ENCODE measurements at places on chromosomes 2 and 18.

- no peak for DNase-seq
Measured at GRCh38 chr2:78718024-78718423, 307.5 kb upstream of the REG3G start.

DNA sequence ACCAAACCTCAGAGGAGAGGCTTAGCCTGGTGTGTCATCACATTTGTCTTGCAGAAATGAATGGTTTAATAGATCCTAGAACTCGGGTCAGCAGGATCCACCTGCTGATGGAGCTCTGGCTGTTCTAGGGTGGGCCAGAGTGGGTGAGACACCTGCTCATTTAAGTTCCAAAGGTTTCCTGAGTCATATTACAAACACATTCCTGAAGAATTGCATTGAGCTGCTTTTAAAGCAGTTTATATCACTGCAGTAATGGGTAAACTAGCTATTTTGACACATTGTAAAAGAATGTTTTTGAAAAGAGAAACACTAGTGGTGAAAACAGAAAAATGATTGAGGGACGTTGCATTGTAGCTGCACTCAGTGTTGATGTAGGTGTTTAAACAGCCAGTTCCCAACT lies 175.3 kb upstream of the TCF4 start:
- DNase-seq: no peak

GRCh38 chr2:62147610-62148301 lies 48.2 kb upstream of the B3GNT2 start:
- no peak for DNase-seq

DNA sequence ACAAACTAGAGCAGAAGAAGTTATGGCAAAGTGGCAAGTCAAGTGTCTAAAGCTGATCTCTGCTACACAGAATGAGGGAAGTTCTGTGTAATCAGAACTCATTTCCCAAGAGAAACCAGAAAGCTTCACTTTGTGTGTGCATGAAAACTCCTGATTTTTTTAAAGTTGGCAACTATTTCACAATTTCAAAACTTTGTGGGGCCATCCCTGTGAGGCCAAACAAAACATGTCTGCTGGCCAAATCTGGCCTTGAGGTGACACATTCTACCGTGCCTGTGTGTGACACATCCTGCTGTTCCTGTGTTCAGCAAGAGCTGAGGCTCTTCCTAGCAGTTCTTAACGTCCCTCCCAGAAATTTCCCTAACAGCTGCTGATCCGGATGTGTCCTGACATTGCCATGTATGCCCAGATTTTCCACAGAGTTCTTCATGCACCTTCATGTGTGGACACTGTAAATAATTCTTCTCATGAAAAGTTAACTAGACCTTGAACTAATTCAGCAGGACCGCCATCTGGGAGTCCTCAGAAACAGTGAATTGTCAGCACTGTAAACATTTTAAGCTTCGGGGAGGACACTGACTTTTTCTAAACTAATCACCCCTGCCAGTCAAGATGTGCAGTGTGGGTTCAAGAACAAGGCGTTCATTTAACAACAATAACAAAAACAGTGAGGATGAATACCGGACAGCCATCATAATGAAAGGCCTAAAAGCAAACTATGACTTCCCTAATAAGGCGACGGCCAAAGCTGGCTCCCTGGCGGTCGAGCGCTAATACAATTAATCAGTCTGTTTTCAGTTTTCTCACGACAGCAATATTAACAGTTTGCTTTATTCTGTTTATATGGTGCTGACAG lies 99.0 kb downstream of the PLEKHM3 start:
- no peak for DNase-seq

- DNase-seq: no peak
Measured at GRCh38 chr2:183037074-183037552, 1.1 kb downstream of the NCKAP1 start.

DNA sequence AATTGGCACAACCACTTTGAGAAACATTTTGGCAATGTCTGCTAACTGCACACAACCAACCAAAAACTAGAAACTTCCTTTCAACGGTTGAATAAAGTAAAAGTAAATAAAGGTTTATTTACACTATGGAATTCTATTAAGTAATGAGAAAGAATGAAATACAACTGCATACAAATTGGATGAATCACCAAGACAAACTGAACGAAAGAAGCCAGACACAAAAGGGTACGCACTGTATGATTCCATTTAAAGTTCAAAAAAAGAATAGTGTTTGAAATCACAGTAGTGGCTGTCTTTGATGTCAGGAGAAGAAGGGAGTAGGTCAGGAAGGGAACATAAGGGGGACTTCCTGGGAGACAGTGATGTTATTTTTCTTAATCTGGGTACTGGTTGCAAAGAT lies 46.5 kb upstream of the SULT1C3 start:
- DNase-seq: no peak

DNA sequence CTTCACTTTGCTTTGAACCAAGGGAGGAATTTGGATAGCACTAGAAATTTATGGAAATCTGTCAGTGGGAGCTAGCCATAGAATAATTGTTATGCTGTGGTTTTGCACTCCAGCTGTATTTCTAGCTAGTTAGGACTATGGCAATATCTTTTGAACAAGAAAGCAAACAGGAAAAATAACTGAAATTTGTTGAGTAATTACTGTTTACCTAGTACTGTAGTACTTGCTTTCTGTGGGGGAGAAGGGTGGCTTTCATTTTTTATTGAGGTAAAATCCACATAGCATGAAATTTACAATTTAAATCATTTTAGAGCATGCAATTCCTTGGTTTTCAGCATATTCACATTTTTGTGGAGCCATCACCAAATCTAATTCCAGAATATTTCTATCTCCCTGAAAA lies 28.4 kb downstream of the MBD5 start:
- DNase-seq: no peak

- DNase-seq: no peak
Measured at GRCh38 chr18:56541793-56542192, 96.6 kb downstream of the TXNL1 start.

DNA sequence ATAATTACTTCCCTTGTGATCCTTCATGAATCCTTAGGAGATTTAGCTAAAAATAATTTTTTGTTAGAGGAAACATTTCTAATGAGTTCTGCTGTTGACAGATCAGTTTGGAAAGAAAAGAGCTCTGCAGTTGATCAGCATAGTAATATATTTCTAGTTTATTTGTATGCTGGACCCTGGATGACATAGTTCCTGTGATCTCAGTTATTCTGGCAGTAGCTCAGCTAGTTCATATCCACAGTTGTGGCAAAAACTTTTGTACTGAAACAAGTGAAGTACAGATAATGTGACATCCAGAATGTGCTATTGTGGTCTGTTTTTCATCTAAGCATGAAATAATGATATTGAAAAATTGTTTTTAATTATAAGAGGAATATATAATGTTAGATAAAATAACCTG lies 33.7 kb downstream of the ABI2 start:
- no peak for DNase-seq

- no peak for DNase-seq
Measured at GRCh38 chr2:126978333-126978732, 79.6 kb downstream of the TEX51 start.

DNA sequence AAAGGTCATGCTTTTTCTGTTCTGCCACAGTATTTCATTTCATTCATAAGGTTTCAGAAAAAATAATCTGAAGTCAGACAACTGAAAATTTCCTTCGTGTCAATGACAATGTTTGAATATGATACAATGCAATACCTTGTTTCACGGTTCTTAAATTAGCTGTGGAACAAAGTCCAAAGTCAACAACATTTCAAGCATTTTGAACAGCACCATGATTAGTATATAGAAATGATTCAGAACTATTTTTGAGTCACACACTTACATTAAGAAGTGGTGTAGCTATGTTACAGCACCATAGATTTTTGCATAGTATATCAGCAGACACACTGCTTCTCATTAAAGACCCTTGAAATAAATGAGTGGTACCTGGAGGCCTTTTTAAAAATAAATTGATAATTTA lies 178.3 kb upstream of the DSEL start:
- DNase-seq: no peak

DNA sequence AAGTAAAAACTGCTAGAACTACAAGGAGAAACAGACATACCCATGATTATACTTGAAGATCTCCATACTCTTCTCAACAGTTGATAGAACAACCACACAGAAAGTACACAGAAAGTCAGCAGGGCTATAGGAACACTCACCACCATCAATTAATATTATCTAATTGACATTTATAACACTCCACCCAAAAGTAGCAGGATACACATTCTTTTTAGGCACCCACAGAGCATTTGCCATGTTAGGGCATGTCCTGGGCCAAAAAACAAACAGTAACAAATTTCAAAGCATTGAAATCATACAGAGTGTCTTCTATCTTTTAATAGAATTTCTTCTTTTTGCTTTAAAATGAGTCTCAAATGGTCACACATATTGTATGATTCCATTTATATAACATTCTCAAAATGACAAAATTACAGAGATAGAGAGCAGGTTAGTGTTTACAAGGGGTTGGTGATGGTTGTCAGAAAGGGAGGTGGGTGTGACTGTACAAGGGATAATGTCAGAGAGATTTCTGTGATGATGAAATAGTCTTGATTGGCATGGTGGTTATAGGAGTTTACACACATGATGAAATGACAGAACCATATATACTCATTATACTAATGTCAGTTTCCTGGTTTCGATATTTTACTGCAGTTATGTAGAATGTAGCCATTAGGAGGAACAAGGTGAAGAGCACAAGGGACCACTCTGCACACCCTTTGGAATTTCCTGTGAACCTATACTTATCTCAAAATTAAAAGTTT lies 82.8 kb downstream of the NCK2 start:
- no peak for DNase-seq

DNA sequence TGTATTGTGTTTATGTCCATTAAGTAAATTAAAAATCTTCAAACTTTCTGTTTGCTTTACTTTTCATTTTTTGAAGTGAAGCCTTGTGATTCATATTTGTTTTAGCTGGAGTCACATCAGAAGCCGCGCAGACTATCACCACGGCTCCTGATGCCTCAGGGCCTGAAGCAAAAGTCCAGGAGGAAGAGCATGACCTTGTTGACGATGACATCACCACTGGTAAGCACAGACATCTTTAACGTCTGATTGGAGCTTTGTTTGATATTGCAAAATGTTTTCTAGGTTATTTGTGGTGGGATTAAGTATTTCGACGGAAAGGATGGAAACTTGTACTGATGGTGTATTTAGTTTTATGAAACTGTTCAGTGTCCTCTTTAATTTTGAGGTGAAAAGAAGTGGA lies 164.8 kb downstream of the WDR7 start:
- no peak for DNase-seq

- DNase-seq: no peak
Measured at GRCh38 chr2:217551252-217551899, 451.4 kb downstream of the TNS1 start.

DNA sequence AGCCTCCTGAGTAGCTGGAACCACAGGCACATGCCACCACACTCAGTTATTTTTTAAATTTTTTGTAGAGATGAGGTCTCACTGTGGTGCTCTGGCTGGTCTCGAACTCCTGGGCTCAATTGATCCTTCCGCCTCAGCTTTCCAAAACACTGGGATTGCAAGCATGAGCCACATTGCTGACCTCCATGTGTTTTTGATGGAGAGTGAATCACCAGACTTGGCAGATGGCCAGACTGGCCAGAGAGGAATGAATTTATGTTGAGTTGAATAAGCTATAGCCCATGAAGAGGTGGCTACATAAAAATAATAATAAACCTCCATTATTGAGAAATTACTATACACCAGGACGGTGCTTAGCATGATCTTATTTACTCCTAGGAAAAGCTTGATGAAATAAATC lies 91.5 kb downstream of the MREG start:
- no peak for DNase-seq

- DNase-seq: peak; percentile 35
Measured at GRCh38 chr2:64978514-64979268, 10.5 kb upstream of the SLC1A4 start.

DNA sequence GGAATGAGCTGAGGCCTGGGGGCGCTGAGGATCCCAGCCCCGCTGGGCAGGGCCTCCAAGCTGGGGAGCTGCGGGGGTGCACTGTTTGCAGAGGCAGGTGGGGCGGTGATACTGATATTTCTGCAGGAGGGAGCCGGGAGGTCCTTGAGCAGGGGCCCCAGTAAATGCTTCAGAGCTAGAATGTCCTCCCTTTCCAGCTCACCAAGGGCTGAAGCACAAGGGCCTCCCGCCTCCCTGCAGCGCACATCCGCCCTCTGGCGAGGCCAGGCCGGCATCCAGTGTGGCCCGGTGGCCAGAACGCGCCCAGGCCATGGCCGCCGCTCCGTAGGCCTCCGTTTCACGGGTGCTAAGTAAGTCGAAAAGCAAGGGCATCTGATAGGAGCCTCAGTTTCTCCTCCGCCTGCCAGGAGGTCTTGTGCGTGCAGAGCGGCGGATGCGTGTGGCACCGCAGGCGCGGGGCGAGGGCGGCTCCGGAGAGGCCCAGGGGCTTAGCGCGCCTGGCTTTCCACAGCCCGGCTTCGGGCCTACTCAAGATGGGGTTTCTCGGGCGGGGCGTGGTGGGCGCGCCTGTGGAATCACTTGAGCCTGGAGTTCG lies 29.5 kb upstream of the CHMP1B start:
- DNase-seq: no peak

- no peak for DNase-seq
Measured at GRCh38 chr2:132757002-132757589, 87.1 kb upstream of the LYPD1 start.

DNA sequence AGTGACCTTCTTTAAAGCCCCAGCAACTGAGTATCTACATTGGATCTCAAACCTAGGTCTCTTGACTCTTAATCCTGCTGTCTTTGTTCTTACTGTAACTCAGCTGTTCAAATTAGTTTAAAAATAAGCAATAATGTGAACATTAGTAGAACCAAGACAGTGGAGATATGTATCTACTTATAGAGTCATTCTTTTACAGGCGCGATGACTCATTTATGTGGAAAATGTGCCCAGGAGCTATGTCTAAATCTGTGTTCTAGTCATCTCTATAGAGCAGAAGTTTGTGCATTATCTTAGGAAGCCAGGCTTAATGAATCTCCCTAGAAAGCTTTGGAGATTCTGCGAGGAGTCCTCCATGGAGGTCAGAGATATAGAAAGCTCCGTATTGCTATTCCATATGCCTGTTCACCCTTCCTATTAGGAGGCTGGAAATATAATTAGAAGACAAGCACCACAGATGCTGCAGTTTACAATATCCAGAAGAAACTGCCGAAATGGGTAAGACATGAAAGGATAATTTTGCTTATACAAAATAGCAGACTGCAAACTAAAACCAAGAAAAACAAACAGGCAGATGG lies 211.6 kb downstream of the TRIB2 start:
- DNase-seq: no peak

DNA sequence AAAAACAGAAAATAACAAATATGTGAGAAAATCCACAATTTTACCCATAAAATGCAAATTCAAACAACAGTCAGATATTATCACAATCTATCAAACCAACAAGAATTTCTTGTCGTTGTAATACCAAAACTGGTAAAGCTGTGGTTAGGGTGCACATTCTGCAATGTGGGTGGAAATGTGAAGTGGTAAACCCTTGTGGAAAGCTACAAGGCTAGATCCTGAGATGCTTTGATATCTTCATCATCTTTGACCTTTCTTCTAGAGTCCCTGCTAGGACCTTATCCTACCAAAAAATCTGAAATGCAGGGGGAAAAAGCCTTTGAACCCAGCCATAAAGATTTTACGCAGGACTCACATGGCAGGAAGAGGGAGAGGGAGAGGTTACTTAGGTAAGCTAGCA lies 17.2 kb upstream of the ATG16L1 start:
- DNase-seq: no peak

- DNase-seq: no peak
Measured at GRCh38 chr2:120477831-120478481, 132.0 kb downstream of the INHBB start.

- DNase-seq: no peak
Measured at GRCh38 chr2:158717366-158718195, 77.5 kb upstream of the DAPL1 start.
